ENCODE measurements at places on chromosomes 3 and 15.

GRCh38 chr15:69493406-69493805 lies 40.8 kb downstream of the RPLP1 start:
- DNase-seq = no peak

DNA sequence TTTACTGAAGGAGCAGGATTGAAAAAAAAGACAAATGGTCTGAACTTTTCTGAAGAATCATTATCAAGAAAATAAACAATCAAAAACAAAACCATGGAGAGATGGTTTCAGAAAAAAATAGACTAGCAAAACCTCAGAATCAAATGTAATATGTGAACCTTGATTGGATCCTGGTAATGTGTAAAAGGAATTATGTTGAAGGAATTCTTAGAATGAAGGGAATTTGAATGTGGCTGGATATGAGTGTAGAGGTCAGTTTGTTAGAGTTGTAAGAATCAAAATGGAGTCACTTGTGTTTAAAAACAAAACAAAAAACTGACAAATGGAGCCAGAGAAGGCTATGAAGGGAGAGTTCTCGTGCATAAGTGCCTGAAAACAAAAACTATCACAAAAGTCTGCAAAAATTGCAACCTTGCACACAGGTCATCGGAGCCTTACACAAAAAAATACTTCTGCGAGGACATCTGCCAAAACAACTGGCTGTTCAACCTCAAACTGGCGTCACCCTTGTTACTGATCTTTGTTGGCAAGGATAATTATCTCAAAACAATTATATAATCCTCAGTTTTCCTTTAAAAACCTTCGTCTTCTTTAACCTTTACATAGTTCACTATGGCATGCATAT lies 19.1 kb upstream of the ATP13A3 start:
- DNase-seq = no peak

DNA sequence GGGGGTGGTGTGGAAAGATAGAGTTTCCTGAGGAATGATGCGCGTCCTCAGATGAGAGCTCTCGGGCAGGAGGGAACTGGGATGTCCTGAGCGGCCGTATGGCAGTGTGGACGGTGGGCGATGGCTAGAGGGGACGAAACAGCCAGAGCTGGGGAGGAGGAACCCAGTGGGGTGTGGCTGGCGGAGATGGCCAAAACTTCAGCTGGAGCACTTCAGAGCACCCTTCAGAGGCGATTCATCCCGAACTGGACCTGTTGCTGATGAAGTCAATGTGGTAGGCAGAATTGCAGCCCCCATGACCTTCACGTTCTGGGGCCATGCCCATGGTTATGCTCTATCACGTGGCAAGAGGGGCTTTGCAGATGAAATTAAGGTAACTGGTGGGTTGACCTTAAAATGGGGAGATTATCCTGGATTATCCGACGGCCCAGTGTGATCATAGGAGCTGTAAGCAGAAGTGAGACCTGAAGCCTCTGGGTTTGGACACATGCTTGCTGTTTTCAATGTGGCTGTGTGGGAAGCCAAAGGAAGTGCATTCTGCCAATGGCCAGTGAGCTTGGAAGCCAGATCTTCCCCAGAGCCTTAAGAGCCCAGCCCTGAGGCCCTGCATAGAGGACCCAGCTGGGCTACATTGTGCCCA lies 52.3 kb downstream of the ATP1B3 start:
- DNase-seq = no peak

GRCh38 chr3:4985330-4986174 lies 6.3 kb downstream of the BHLHE40 start:
- no peak for DNase-seq

DNA sequence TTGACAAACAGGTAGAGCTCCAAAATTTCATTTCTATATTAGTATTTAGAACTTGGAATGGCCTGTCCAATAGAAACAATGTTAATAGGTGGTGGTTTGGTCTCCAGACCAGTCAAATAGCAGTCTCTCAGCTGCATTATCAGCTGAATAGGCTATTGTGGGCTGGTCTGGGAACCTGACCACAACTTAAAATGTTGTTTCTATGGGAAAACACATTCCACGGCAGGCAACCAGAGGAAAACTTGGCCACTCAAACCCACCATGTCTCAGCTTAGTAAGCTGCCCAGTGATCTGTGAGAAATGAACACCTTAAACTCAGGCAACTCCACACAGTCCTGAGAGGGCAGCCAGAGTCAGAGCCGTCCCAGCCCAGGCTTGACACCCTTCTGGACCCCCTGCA lies 20.4 kb downstream of the FBN1 start:
- DNase-seq = no peak

DNA sequence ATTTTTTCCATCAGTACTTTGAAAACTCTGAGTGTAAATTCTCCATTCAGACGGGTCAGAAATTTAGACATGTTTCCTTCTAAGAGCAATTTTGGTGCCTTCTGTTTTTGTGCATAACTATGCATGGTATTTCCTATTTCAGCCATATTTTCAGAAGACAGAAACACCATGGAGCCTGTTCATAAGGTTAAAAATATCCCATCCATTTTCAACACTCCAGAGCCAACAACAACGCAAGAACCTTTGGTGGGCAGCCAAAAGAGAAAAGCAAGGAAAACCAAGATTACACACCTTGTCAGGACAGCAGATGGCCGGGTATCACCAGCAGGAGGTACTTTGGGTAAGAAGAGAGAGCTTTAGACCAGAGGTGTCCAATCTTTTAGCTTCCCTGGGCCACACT lies 275.6 kb downstream of the BBX start:
- no peak for DNase-seq

DNA sequence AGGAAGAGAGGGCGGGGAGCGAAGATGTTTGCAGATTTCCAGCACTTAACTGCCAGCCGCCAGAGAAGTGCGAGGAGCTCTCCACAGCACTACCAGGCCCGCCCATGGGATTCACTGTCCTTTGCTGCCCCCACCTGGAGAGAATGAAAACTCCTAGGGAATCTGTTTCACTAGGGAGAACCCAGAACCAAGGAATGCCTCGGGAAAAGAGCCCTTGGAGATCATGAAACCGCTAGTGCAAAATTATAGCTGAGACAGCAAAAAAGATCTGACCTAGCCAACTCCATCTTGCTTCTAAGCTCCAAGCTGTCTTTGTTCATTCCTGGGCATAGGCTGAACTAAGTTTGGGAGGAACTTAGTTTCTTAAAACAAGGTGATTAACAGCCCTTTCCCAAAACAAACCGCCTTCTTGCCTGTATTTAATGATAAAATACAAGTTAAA lies 82.6 kb upstream of the GCNT3 start:
- DNase-seq = peak; percentile 31

- no peak for DNase-seq
Measured at GRCh38 chr3:33317963-33318709, 40.9 kb downstream of the FBXL2 start.

GRCh38 chr3:16995601-16996000 lies 110.8 kb downstream of the PLCL2 start:
- no peak for DNase-seq

GRCh38 chr3:140160553-140160952 lies 225.6 kb downstream of the CLSTN2 start:
- no peak for DNase-seq

DNA sequence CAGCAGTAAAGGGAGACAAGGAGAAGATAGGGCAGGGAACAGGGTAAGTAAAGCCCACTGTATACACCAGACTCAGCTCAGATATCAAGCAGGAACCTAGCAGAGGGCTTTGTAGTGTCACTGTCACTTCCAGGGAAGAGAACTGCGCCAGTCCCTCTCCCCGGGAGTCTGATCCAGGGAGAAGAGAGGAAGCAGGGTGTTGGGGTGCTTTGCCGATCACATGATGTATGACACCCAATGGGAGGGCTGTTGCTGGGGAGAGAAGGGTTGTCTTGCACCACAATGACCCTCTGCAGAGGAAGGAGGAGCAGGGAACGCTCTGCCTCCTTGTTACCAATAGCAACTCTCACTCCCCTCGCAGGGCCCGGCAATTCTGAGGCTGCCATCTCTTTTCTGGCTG lies 147.2 kb upstream of the SLC2A2 start:
- no peak for DNase-seq

- DNase-seq = no peak
Measured at GRCh38 chr15:44763187-44763586, 26.9 kb downstream of the TRIM69 start.
